ENCODE measurements at places on chromosomes 6 and 20. TPM values are rescaled to one million over a fixed set of nuclear protein-coding genes. Genes with fewer than 3 reads are reported as not detected.

Gene LRRN4
- total RNA-seq = not detected

Gene SH3BGRL2
- 0.33 TPM for total RNA-seq

Gene BMP6
- not detected for total RNA-seq

Gene ENPP4
- 6.9 TPM for total RNA-seq

Gene POPDC3
- total RNA-seq = not detected

Gene MUC22
- not detected for total RNA-seq

Gene RBM24
- 2.6 TPM for total RNA-seq

Gene KCNK16
- not detected for total RNA-seq

Gene UNC5CL
- total RNA-seq = 1.4 TPM

Gene CLIC1
- total RNA-seq = 44.6 TPM

Gene RSPH3
- 0.52 TPM for total RNA-seq

Gene MYBL2
- total RNA-seq = 1.1 TPM

Gene CLIC5
- 4.0 TPM for total RNA-seq

Gene ZC3H12D
- 45.9 TPM for total RNA-seq

Gene SDCBP2
- 1.2 TPM for total RNA-seq
